AML-193 (cell line): ENCODE measurements at places on chromosomes 5 and 9.

- DNase-seq: peak; percentile 86
Measured at GRCh38 chr5:111774525-111774924, 17.5 kb upstream of the NREP start.

DNA sequence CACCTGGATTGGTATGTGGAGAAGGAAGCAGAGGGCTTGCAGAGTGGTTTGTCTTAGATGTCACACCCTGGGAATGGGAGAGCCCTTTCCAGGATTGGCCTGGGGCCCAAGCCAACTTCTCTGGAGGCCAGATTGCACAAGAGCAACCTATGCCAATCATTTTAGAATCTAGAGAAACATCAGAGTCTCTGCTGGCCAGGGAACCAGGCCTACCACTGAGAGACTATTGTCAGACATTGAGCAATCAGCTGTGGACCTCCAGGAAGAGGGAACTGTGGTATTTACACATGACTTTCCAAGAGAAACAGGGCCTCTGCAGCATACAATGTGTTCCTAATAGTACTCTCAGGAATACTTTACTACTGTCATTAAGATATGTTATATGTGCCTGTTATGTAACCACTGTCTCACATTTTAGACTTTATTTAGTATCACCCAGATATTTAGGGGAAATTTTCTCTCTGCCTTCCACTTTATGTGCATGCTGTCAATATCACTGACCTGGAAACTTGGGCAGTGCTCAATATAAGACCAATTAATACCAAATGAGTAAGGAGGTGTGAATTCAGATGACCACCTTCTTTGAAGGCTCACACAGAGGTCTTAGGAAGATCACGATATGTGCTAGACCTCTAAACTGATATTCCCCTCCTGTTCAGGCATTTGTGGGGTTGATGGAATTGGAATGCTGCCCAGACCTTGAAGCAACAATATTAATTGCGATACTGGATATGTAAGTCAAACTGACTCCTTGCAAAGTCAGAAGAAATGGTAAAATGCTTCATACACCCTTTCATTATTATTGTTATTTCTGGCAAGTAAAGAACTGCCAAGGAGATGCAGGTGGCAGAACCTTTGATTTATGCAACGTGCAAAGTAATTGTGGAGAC is 20.5 kb upstream of the CCL28 start:
- DNase-seq: peak; percentile 31

DNA sequence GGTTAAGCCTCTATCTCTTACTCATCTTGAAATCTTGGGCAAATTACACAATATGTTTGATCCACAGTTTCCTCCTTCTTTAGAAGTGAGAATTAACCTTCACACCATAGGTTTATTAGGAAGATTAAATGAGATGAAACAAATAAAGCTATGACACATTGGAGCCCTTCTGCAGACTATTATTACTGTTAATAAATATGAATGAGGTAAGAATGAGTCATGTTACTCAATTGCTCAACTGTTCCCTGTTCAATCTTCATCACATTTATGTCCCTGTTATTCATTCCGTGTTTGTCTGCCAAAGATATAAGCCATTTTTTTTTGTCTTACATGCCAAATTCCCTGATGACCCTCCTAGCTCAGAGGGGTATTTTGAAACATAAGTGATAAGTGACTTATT is 52.1 kb upstream of the PAPPA start:
- DNase-seq: no peak

DNA sequence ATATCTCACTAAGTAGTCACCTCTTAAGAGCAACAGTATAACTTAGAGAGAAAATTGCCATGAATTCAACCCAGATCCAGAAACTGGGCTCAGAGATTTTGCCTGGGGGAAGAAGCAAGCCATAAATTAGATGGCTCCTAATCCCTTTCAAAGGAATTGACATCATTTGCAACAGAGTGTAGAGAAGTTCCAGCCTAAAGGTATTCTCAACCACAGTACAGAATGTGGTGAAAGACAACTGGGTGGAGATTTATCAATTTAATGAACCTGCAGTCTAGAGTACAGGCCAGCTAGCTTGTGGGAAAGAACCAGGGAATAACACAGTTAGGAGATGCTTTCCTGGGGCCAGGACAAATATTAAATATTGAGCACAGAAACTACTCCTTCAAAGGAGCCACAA is 39.6 kb downstream of the CDKL3 start:
- DNase-seq: no peak

DNA sequence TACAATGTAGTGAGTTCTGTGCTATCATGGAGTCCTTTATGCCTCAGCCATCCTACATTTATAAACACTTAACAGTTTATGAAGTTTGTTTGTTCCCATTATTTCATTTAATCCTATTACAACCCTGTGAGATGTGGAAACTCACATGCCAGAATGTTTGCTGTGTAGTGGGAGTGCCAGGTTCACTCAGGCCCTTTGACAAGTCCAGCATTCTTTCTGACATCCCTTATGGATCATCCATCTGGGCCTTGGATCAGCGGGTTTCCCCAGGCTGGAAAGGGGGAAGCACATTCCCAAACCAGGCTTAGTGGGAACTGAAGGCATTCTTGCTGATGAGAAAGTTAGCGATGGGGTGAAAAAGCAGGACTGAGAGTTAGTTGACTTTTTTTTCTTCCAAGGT is 128.1 kb upstream of the OTULINL start:
- no peak for DNase-seq

- DNase-seq: no peak
Measured at GRCh38 chr5:128537221-128537999, 635 bp downstream of the FBN2 start.

- DNase-seq: no peak
Measured at GRCh38 chr5:92560698-92561401, 1020.2 kb downstream of the NR2F1-AS1 start.

- DNase-seq: no peak
Measured at GRCh38 chr5:153223376-153223775, 267.1 kb upstream of the GRIA1 start.

GRCh38 chr9:69020301-69021145 is 6.6 kb upstream of the PRKACG start:
- DNase-seq: no peak

DNA sequence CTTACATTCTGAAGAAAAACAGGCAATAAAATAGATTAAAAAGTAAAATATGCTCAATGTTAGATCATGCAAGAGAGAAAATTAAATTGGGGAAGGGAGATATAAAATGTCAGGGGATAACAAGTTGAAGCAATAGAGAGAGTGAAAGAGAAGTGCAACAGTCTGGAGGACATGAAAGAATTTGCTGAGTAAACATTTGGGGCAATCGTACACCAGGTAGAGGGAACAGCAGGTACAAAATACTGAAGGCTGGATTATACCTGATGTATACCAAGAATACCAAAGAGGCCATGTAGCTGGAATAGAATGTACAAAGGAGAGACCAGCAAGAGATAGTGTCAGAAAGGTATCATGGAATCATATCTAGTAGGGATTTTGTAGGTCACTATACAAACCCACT is 300.8 kb downstream of the DNAH5 start:
- DNase-seq: no peak

- no peak for DNase-seq
Measured at GRCh38 chr5:98880598-98880997, 48.2 kb downstream of the CHD1 start.

GRCh38 chr9:75889977-75890471 is 449 bp upstream of the PCSK5 start:
- peak; percentile 37 for DNase-seq

- DNase-seq: no peak
Measured at GRCh38 chr9:121610638-121610953, 40.8 kb upstream of the DAB2IP start.

- no peak for DNase-seq
Measured at GRCh38 chr5:79086116-79086515, 16.5 kb downstream of the BHMT2 start.

DNA sequence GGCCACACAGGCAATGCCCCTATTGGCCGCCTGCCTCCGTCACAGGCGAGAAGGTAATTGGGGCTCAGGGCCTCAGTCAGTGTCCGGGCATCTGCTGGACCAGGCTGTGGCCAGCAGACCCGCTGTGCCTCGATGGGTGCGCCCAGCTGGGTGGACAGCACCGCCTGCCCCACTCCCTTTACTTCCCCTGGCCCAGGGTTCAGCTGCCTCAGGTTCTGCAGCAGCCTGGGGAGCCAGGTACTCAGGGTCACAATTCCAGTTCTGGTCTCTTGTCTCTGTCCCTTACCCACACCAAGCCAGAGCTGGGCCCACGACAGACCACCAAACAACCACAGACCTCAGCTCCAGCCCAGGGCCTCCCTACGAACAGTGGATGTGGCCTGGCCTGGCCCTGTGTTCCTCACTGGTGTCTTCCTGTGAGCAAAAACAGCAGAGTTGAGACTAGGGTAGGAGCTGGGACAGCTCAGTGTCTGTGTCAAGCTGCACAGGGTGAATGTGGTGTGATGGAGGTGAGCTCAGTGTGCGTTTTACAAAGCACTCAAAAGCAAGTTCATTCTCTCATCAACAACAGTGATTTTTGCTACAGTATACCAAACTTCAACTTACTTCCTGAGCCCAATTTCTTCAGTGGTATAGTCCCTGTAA is 33.4 kb upstream of the SUSD3 start:
- no peak for DNase-seq

DNA sequence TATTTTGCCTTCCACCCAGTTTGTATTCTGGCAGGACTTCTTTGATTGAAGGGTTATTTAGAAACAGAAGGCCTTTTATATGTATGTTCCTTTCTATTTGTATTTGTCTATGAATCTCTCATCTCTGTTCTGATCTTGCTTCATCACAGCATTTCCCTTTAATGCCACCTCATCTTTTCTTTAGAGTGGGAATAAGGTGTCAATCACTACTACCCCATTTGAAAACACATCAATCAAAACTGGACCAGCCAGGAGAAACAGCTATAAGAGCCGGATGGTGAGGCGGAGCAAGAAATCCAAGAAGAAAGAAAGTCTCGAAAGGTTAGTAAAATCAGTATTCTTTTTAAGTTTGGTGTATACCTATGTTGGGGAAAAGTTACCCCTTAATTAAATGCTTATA is 36.3 kb downstream of the CD180 start:
- no peak for DNase-seq

GRCh38 chr5:174608631-174609097 is 115.7 kb upstream of the MSX2 start:
- no peak for DNase-seq

GRCh38 chr5:95332158-95332557 is 47.3 kb upstream of the MCTP1 start:
- no peak for DNase-seq

DNA sequence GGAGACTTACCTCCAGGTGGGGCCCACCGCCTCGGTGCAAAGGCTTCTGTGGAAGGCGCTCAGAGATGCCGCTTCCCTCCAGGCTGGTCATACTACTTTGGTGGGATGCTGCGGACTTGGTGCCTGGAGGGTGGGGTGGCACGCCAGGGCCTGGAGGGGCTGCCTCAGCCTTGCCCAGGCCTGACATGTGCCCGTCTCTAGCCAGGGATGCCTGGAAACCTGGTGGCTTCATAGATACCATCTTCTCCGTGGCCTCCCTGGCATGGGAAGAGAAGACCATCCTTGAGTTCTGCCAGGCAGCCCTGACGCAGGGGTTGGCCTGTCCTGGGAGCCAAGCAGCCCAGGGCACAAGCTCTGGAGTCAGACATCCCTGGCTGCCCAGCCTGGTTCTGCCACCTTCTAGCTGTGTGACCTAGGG is 28.3 kb downstream of the ORM2 start:
- DNase-seq: no peak

GRCh38 chr9:132627106-132627505 is 42.7 kb downstream of the DDX31 start:
- no peak for DNase-seq

DNA sequence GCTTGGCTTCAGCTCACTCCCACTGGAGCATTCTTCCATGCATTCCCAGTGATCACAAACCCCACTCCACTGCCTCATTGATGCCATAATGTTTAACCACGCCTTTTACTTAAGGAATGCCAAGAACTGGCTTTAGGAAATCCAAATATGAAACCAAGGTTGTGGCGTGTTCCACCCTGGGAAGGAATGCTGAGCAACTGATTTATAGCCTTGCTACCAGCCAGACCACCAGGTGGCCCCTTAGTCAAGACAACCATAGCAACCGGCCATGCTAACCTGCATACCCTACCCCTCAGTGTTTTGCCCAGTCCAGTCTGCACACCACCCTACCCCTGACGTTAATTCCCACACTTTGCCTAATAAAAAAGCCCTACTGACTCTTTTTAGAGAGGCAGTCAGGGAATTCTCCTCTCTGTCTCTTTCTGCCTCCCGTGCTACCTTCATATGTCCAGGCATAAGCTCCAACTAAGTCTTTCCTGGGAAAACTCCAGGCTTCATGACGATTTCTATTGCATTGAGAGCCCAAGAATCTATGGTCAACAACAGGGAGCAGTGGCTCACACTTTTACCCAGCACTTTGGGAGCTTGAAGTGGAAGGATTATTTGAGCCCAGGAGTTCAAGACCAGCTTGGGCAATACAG is 27.0 kb upstream of the PRRC2B start:
- DNase-seq: no peak

GRCh38 chr5:82031220-82032119 is 59.6 kb downstream of the ATG10 start:
- DNase-seq: no peak

GRCh38 chr9:128251732-128252100 is 24.1 kb downstream of the GOLGA2 start:
- no peak for DNase-seq

- no peak for DNase-seq
Measured at GRCh38 chr9:104869811-104870210, 58.1 kb downstream of the ABCA1 start.

DNA sequence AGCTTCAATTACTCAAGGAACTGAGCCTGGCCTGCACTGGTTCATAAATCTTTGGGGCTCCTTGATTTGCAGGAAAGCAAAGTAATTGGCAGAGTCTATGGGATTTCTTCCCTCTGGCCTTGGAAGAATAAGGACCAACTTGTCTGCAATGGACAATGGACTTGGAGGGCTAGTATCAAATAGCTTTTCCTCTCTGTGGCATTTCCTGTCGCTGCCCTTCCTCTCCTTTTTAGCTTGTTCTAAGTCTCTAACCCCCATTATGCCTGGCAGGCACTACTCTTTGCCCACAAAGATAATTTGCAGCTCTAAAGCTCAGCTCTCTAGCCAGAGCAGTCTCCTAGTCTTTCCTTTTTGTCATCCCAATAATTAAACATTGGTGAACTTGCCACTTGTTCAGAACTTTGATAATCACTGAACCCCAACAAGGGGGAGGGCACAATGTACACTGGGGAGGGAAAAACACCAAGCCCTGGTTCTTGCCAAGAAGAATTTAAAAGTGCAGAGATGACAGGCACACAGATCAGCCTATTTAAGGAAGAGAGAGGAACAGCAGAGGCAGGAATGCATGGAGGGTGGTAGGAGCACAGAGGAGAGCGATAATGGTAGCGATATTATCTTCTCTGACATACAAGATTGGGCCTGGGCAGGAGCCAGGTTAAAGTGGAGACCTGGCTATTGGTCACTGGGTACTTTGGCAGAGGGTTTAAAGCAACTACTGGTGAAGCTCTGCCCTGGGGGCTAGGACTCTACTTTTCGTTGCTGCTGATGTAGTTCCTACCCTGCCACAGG is 38.5 kb downstream of the FAM219A start:
- DNase-seq: no peak

DNA sequence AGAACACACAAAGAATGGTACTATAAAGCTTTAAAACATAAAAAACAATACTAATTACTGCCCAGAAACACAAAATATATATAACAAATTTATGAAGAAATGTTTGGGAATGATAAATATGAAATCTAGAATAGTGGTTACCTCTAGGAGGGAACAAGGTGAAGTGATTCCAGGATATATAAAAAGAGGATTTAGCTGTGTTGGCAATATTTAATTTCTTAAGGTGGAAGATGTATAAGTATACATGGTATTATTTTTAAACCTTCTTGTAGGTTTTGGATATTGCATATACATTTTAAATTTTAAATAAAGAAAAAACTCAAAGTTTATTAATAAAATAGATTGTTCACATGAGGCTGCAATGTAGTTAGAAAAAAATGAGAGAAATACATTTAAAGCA is 112.7 kb upstream of the ZNF618 start:
- no peak for DNase-seq
